ENCODE measurements at places on chromosomes 7 and 10.

- no peak for DNase-seq
Observed at GRCh38 chr7:137839903-137840779, 6.6 kb downstream of the DGKI start.

DNA sequence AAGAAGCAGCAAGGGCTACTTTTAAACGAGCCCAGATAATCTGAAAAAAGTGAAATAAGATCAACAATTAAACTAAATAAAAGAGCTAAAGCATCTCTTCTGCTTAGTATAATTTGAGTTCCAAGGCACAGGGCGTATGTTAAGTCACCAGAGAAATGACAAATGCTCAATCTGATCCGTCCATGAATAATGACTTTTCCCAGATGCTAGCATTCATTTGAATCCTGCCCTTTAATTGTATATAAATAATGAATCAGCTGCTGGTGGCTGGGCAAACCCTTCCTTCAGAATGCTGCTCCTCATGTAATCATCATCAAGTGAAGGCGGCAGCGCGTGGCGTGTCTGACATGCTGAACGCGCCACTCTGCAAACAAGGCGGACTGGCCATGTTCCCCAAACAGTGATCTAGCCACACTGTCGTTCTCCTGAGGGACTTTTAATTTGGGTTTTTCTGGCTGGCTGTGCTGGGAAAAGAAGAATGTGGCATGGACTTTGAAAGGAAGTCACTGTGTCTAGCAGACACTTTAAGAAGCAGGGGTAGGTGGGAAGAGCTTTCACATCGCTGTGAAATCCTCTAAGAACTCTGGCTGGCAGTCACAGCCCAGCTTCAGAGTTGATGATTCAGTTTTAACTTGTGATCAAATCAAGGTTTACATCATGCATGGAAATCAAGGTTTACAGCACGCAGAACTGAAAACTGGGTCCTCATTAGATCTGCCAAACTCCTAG is 70.7 kb downstream of the BEND7 start:
- no peak for DNase-seq

GRCh38 chr10:2817940-2818636 is 249.3 kb upstream of the PFKP start:
- DNase-seq = no peak

DNA sequence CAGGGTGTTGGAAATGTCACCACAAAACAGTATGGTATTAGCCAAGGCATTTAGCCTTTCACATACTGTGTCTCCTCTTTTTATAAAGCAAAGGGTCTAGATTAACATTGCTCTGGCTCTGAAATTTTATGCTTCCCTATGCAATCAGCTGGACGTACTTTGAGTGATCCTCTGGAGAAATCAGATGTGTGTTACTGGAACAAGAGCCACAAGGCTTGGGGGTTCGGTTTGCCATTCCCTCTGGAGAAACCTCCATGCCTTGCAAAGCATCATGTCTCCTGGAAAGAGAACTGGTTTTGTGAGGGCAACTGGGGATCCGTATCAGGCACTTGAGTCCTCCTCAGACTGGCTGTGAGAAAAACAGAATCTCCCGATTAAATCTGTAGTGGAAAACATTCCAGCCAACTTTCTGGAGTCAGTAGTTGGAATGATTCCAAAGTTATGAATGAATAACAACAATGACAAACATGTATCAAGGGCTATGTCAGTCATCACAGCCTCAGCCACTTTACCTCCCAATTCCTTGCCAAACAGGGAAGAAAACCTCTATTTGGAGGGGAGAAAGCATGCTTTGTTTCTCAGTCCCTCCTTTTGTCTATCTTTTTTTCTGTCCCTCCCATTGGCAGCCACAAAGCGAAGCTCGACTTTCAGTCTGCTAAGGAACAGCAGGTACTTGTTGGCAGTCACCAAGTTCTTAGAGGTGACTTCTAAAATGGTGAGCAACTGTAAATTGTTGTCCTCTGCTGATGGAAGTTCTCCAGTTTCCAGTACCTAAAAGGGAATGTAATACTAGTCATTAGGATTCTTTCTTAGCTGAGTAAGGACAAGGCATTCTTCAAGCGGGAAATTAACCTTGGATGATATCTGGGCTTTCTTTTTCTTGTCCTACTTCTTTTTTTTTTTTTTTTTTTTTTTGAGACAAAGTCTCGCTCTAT is 864.8 kb upstream of the AUTS2 start:
- DNase-seq = no peak

All from NCI-H1092 treated with DMSO at 0.1 percent for 48 hours (cell line).